ENCODE measurements at places on chromosomes 1 and 21.

DNA sequence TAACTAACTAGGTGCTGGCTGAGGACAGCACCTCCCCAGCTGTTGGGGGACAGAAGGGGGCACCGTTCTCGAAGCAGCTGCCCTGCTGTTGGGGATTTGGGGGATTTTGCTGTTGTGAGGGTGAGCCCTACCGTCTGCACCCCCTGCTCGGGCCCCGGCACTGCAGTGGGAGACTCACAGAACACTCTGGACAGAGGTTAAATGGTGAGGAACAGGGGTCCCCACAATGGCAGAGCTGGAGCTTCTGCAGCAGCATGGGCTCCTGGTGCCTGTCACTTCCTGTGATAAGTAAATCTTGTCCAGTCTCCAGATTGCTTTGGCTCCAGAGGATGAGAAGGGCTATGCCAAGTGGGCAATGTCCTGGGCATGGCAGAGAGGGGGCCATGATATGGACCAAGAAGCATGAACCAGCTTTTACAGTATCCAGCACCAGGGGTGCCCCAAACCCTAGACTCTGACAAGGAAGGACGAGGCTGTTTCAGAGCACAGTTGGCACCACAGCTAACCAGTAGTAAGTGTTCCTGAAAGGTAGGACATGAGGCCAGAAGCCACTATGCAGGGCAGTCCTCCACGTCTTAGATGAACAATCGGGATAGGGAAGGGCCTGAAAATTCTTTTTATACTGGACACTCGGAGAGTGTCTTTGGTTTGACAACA, 365.1 kb upstream of the VAMP3 start:
- no peak for DNase-seq

GRCh38 chr1:27979151-27979858, 19.5 kb downstream of the XKR8 start:
- DNase-seq: peak; percentile 57

DNA sequence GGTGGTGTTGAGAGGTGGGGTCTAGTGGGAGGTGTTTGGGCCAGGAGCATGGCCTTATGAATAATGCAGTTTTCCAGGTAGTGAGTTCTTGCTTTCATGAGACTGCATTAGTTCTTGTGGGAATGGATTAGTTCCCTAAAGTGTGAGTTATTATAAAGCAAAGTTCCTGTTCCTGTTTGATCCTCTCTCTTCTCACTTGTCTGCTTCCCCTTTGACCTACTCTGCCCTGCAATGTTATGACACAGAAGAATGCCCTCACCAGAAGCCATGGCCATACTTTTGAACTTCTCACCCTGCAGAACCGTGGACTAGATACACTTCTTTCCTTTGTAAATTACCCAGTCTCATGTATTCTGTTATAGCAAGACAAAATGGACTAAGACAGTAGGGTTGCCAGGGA, 53.6 kb downstream of the MAP3K7CL start:
- no peak for DNase-seq

DNA sequence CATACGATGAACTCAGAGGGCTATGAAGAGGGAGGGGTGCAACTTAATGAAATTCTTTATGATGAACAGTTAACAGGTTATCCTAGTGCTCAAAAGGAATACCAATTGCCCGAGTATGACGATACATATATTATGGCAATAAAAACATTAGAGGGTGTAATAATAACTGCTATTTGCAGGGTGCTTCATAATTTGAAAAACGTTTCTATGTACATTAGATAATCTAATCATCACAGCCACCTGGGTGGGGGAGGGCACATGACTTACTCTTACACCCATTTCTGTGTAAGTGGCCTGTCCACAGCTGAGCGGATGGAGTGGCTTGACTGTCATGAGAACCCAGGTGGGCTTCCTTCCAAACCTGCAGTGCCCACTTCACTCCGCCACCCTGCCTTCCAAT, 46.3 kb downstream of the TIAM1 start:
- DNase-seq: no peak

DNA sequence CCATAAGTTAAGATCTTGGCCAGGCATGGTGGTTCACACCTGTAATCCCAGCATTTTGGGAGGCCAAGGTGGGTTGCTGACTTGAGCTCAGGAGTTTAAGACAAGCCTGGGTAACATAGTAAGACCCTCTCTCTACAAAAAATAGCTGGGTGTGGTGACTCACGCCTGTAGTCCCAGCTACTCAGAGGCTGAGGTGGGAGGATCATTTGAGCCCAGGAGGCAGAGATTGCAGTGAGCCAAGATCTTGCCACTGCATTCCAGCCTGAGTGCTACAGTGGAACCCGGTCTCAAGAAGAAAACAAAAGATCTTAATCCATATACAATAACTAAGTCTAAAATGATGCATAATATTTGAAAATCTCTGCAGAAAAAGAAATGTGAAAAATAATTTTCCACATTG, 165.5 kb upstream of the NR5A2 start:
- no peak for DNase-seq
